Nucleus accumbens (tissue), 56 donors: ENCODE measurements at places on chromosomes 7 and 10.

- no peak for DNase-seq
Observed at GRCh38 chr7:100847360-100847759, 5.2 kb upstream of the SLC12A9 start.

- no peak for DNase-seq
Observed at GRCh38 chr7:30168835-30169573, 34.2 kb downstream of the MTURN start.

DNA sequence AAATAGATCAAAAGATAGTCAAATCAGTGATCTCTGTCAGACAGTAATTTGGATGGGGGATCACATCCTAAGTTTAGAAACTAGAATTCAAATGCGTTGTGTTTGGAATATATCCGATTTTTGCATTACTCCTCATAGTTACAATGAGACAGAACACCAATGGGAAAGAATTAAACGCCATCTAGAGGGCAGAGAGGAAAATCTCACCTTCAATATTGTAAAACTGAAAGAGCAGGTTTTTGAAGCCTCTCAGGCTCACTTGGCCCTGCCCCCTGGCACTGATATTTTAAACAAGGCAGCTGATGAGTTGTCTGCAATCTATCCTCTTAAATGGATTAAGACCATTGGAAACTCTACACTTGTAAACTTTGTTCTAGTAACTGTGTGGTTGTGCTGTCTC is 17.7 kb downstream of the FRG2B start:
- DNase-seq, result no peak

DNA sequence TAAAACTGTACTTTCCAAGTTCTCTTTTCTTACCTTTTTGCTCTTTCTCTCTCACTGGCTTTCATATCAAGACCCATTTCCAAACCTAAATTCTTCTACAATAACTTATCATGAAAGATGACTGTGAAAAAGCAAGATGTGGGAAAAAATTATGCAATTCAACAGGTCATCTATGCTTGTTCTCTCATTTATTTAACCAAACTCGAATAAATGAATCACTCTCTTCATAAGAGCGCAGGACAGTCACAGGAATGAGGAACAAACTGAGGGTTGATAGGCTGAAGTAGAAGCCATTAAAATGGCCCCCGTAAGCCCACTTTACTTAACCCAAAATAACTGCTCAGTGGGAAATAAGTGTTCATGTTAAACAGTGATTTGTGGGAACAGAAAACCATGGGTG is 1289.7 kb upstream of the SORCS1 start:
- no peak for DNase-seq

DNA sequence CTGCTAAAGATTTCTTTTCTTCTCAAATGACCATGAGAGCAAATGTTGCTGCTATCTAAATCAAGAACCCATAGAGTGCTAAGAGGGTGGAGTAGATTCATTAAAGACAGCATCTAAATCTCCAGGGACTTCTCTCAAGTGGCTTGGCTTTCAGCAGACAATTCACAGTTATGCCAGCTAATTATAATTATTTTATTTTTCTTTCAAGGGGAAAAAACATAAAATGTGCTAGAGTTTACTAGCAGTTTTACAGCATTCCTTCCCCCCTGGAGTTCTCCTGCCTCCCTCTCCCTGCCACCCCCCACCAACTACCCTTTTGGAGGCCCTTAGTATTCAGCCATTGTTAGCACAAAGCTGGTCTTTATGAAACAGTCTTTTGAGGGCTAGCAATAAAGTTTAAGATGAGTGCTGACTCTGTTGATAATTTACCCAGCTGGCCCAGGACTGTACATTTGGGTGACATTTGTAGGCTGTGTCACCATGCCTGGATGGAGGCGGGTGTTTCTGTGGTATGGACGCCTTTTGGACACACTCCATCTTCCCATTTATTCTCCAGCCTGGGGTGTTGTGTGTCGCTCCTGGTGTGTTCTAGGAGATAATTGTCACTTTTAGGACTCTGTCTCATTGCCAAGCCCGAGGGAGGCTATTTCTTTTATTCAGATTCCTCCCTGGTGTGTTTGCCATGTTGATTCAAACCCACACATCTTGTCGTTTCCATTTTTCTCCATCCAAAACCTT is 160.2 kb downstream of the CREB5 start:
- DNase-seq, result no peak
